ENCODE measurements at places on chromosomes 2 and 18. TPM values are rescaled to one million over a fixed set of nuclear protein-coding genes. Genes with fewer than 3 reads are reported as not detected.

ACVR1 gene
- total RNA-seq: 70.3 TPM

CCT7 gene
- 190 TPM for total RNA-seq

OST4 gene
- 314 TPM for total RNA-seq

ABHD3 gene
- total RNA-seq: 8.4 TPM

GKN1 gene
- total RNA-seq: not detected

MYOM1 gene
- 32.0 TPM for total RNA-seq

OTOS gene
- not detected for total RNA-seq

DCDC2C gene
- total RNA-seq: not detected

NETO1 gene
- total RNA-seq: 0.62 TPM

MAPRE3 gene
- 16.3 TPM for total RNA-seq

GALM gene
- total RNA-seq: 18.3 TPM

ANKRD23 gene
- total RNA-seq: 2.9 TPM

CD302 gene
- total RNA-seq: 52.4 TPM

XRCC5 gene
- total RNA-seq: 189 TPM

FEV gene
- total RNA-seq: not detected

PDE1A gene
- total RNA-seq: 7.7 TPM

ANKRD62 gene
- total RNA-seq: not detected

B3GNT7 gene
- 5.7 TPM for total RNA-seq

TMEM247 gene
- total RNA-seq: not detected

EVX2 gene
- total RNA-seq: not detected

ALPP gene
- total RNA-seq: not detected

ITGB6 gene
- not detected for total RNA-seq

CCDC141 gene
- 6.2 TPM for total RNA-seq

NRP2 gene
- total RNA-seq: 93.5 TPM

SOX11 gene
- total RNA-seq: not detected

LIMS4 gene
- total RNA-seq: 2.4 TPM

NOSTRIN gene
- 21.3 TPM for total RNA-seq

CHN1 gene
- 16.6 TPM for total RNA-seq

HJURP gene
- total RNA-seq: 0.42 TPM

NGEF gene
- 5.3 TPM for total RNA-seq

KIF1A gene
- total RNA-seq: 0.37 TPM
